DMS 273 treated with DMSO at 0.1 percent for 48 hours (cell line): ENCODE measurements at places on chromosomes 12 and 14.

- DNase-seq, result no peak
Observed at GRCh38 chr14:23523229-23524016, 28.1 kb downstream of the ZFHX2 start.

DNA sequence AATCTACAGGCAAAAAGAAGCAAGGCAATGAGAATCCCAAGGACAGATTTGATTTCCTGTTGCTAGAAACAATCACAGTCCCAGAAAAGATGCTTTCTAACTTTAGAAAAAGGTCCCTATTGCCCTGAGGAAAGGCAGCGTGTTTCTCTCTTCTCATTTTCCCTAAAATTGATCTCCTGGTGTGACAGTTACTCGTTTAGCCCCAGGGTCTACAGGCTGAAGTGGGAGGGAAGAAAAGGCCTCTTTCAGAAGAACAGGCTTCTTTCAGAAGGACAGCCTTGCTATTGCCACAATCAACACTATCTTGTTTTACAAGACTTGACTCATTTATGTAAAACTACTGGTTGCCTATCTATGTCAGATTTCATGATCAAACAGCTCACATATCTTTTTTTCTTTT is 121.8 kb upstream of the OR4E1 start:
- DNase-seq, result no peak

DNA sequence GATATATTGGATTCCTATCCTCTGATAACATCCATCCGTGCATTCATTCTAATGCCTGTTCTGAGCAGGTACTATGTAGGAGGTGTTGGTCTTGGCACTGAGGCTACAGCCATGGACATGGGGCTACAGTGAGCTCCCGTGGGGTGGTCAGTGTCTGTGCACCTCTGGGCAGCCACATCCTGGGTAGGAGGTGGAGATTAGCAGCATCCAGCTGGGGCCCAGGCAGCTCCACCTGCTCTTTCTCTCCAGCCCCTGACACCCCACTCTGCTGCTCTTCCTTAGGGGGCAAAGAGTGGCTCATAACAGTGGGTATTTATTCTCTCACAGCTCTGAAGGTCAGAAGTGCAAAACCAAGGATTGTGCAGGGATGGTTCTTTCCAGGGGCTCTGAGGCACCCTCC is 292.0 kb upstream of the SFSWAP start:
- DNase-seq, result no peak

GRCh38 chr12:98113548-98113947 is 401.8 kb upstream of the TMPO start:
- DNase-seq, result no peak

- no peak for DNase-seq
Observed at GRCh38 chr12:28961948-28962384, 187.1 kb upstream of the FAR2 start.

- no peak for DNase-seq
Observed at GRCh38 chr12:100720016-100720654, 74.4 kb upstream of the ANO4 start.

GRCh38 chr14:99224116-99224910 is 47.7 kb downstream of the BCL11B start:
- no peak for DNase-seq
